ENCODE measurements at places on chromosomes 12 and 14.

DNA sequence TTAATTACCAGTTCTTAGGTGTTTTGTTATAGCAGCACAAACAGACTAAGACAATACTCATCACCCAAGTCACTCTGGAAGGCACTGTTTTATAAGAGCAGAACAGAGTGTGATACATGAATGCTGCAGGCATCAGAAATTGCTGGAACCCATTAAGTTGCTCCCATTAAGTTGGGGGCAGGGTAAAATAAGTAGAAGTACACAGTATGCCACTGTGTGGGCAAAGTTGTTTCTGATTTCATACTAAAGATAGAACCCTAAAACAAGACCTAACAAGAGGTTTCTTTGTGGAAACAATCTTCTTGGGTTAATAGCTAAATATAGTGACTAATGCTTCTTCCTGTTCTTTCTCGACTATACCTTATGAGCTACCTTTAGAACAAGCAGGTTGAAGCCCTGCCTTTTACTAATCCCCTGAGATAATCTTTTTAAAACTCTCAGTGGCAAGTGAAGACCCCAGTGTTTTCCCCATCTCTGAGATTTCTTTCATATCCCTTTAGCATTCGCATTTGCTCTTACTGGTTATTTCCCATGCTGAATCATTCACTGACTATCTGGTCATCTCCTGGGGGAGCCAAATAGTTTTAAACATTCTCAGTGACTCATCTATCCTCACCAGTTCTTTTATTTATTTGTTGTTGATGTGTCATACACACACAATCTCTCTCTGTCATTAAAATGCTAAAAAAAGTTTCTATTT lies 52.3 kb downstream of the SOCS2 start:
- no peak for DNase-seq

GRCh38 chr12:16325426-16325825 lies 22.0 kb upstream of the MGST1 start:
- no peak for DNase-seq

DNA sequence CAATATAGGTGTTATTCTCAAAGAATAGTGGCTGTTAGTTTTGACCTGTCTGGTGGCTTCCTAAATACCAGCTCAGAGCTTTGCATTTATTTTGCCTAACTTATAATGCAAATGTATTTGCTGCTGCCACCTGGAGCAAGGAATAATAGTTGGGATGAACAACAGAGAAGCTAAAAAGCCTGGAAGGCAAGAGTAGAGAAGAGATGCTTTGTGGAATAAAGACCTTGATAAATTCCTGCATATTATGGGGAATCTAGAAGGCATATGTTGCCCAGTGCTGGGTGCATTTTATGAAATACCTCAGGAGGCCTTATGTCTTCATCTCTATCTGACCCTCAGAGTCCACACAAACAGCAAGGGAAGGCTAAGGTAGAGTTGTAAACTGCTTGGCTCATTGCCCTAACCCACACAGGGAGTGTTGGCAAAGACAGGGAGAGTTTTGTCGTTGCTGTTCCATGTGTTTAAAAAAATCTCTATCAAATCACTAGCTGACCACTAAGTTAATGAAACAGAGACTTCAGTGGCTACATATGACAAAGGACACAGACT lies 53.7 kb upstream of the SCAF11 start:
- no peak for DNase-seq

DNA sequence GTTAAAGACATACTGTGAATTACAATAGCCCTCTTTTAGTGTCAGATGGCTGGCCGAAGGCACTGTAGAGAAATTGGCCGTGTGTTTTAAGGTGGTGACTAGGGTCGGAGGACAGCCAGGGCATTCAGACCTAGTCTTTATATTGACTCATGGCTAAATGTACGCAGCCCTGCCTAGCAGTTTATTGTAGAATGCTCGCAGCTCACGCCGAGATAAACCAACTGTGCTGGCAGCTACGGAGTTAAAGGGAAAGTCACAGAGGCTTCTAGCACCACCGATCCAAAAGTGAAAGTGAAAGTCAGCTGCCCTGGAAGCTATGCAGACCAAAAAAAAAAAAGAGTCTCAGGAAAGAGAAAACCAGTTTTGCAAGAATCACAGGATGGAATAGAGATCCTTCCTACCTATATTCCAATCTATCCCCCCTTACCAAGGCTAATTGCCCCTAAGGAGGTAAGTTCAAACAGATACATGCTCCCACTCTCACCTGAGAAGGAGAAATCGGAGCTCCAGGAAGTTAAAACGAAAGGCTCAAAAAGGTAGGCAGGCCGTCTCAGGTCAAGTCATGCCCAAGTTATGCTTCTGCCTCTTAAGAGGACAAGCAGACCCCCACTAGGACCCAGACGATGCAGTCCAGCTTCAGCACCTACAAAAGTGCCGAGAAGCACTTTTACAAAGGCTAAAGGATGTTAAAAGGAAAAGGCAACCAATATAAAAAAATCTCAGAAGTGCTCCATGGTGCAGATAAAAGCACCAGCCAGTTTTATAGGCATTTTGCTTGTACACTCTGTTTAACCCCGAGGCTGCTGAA lies 24.8 kb downstream of the KLRK1 start:
- DNase-seq, result peak; percentile 63

DNA sequence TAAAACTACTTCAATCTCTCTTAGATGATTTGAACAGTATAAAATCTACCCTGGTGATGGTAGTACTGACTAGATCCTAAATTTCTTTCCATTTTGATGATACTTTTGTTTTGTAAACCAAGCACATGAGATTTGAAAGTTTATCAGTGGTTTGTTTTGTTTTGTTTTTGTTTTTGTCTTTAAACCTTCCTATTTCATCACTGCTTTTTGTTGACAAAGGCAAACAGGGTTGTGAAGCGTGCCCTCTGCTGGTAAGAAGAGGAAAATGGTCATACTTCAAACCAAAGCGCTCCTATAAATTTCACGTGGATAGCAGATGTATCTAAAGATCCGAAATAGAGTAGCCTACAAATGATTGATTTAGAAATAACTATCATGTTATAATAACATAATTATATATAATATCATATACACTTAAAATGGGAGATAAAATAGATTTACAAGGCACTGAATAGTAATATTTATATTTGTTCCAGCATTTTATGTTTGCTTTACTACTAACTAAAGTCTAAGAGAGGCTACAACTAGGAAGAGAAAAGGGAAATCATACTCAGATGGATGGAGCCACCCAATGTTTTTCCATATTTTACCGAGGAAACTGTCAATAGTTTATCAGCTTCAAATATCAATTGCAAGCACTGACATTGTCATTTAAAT lies 254.0 kb upstream of the USP15 start:
- no peak for DNase-seq

DNA sequence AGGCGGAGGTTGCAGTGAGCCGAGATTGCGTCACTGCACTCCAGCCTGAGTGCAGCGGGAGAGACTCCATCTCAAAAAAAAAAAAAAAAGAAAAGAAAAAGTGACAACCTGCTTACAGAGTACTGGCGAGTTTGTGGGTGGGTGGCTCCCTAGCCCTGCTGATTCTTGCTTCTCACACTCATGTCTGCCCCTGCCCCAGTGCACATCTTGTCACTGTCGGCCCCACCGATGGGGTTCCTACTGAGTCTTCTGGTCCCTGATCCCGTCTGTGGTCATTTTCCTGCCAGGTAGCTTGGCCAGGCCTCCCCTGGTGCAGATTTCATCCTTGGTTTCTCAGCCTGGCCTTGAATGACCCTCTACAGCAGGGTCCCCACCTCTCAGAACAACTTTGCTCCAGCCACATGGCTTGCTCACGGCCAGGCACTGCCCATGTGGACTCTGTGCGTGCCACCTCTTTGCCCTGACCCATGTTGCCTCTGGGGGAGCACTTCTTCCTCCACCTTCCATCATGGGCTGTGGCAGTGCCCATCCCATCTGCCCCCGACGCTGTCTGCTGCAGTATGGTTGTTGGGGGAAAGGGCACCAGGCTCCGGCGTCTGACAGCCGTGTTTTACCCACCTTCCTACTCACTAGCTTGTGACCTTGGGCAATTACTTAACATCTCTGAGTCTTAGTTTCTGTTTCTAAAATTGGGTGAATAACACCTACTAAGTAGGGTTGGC lies 2.1 kb upstream of the PTPN6 start:
- DNase-seq, result no peak

DNA sequence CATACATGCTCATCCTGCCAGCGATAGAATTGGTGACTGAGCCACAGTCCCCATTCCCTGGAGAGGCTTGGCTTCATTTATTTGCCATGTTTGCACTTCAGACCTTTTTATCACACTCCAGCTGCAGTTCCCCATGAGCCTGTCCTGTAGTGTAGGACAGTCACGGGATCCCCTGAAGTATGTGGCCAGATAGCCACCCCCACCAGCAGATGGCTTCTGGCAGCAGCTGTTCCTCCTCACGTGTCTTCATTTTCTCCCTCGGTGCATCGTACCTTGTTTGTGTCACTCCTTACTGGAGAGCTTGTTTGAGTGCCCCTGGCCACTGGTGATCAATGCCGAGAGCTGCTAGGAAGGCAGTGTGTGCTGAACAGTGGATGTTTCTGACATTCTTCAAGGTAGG lies 40.2 kb downstream of the UBE3B start:
- DNase-seq, result no peak

- DNase-seq, result no peak
These were observed 42.3 kb downstream of the MIA2 start for GRCh38 chr14:39276005-39276404.

DNA sequence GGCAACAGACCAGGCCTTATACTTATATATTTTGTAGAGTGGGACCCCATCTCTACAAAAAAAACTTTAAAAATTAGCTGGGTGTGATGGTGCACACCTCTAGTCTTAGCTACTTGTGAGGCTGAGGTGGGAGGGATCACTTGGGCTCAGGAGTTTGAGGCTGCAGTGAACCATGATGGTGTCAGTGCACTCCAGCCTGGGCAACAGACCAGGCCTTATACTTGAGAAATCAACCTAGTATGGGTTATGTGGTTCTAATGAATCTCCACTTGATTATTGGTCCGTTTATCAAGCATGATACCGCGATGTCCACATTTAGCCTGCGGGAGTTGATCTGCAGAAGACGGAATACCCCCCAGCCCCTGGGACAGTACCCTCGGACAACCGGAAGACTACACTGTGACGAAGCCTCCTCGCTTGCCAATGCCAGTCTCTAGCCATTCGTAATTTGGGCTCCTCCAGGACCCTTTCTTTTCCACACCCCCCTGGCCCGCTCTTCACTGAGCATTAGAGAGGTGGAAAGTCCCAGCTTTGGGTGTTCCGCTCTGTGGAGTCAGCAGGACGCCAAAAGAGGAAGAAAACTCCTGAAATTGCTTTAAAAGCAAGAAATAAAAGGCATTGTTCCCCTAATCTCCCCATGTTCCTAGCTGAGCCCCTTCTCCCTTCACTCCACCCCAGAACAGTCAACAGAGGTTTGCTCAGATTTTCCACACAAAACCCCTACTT lies 19.4 kb downstream of the LTBP2 start:
- no peak for DNase-seq

DNA sequence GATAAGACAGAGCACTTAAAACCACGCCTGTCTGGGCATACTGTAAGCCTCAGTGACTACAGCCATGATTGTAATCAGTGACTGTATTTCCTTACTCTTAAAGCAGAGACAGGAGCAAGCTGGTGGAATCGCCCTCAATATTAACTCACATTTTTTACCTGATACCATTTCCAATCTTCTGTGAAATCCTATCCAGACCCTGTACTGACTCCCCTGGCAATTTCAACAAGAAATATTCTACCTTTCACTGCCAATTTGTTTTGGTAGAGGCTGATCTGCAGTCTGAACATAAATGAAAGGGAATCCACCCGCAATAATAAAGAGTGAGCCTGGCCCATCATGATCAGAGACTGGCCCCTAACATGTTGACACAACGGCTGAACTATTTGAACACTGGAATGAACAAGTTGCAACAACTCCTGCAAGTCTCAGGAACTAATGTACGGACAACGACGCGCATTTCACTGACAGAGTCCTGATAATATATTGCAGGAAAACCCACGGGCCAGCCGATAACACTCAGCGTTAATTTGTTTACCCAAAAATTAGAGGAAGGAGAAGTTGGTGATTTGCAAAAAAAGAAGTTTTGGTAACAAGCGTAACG lies 195.5 kb upstream of the BTG1 start:
- no peak for DNase-seq

DNA sequence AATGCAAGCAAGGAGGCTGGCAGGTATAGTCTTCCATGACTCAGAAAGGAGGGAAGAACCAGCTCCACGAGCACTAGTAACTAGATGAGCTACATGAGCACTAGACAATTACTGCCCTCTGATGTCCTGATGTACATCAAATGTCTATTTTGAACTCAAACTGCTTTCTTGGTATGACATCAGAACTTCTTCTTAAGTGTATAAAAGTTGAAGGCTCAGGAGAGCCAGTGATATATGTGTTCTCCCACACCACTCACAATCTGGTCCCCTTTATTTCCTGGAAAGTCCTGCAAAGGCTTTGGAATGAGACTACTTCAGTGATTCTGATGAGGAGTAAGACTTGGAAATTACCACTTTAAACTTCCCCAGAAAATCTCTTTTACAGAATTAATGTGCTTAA lies 18.5 kb upstream of the DHRS7 start:
- no peak for DNase-seq

DNA sequence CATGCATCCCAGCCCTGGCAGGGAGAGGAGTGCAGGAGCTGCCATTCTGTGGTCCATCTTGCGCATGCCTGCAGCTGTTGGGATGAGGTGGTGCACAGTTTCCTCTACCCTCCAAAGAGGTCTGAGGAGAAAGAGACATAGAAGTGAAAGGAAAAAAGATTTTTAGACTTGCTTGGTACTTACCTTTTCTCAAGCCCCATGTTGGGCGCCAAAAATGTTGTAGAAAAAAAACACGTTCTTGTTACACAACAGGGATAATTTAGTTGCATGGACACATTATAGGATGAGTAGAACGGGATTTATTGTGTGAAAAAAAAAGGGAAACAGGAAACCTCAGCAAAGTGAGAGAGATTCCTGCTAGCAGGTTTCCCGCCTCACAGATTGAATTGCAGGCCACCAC lies 244.4 kb upstream of the GARIN2 start:
- no peak for DNase-seq

- no peak for DNase-seq
These were observed 575 bp downstream of the NAA30 start for GRCh38 chr14:57390806-57391516.

- DNase-seq, result no peak
These were observed 1.7 kb downstream of the LMBR1L start for GRCh38 chr12:49108958-49109404.

- no peak for DNase-seq
These were observed 1.0 kb upstream of the EML1 start for GRCh38 chr14:99792210-99792535.
